Activated T-helper 2 cell treated with anti-CD3 and anti-CD28 coated beads, Interferon-gamma antibody, Interleukin-2, Interleukin-4, amounts not matched to agents 10 μg/mL and 5 μg/mL and 100 μg/mL, durations not matched to agents 14 hours and 24 hours and 36 hours (primary cell): ENCODE measurements at places on chromosomes 13 and 19.

GRCh38 chr13:83166550-83166949 is 715.7 kb downstream of the SLITRK1 start:
- H3K4me1 ChIP-seq: no peaks in the 10 kb centered on the region
- no peak overlapping the region for H3K27ac ChIP-seq
- H3K36me3 ChIP-seq: no peaks in the 10 kb centered on the region
- H3K4me3 ChIP-seq: no peak overlapping the region

DNA sequence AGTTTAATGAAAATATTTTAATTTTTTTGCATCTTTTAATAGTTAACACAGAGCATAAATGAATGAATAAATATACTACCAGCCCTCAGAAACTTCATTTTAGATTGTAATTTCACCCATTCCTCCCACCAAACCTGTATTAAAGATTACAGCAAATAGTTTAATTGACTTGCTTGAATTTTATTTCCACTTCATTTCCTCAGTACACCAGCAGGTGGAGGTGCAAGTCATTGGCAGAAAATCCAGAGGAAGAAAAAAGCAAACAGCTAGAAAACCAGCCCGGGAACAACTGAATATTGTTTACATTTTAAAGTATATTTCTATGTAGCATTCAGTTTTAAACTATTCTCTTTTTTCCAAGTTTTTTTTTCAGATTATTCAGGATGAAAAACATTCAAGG is 177.8 kb downstream of the OLFM4 start:
- H3K4me3 ChIP-seq: no peak overlapping the region
- no peak for DNase-seq
- H3K4me1 ChIP-seq: no peaks in the 10 kb centered on the region
- H3K36me3 ChIP-seq: no peaks in the 10 kb centered on the region

- no peaks in the 10 kb centered on the region for H3K36me3 ChIP-seq
- no peak overlapping the region for H3K27ac ChIP-seq
- no peaks in the 10 kb centered on the region for H3K27me3 ChIP-seq
Measured at GRCh38 chr13:33740134-33740538, 77.8 kb upstream of the RFC3 start.

DNA sequence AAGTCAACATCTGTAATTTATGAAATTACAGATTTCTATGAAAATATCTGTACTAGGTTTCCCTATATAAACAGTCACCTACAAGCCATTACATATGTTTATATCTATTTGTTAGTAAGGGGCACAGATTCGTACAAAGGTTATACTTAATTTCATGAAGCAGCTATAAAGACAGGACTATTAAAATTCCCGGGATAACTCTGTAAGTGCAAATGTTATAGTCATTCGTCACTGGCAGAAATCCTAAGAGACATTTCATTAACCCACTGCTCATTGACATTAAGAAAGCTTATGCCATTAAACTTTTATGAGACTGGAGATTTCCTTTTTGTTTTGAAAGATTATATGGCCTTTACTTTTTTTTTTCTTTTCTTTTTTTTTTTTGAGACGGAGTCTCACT is 122.9 kb downstream of the MYO16 start:
- H3K27me3 ChIP-seq: no peaks in the 10 kb centered on the region
- H3K36me3 ChIP-seq: no peaks in the 10 kb centered on the region
- DNase-seq: no peak
- H3K4me3 ChIP-seq: no peak overlapping the region
- no peaks in the 10 kb centered on the region for H3K4me1 ChIP-seq

DNA sequence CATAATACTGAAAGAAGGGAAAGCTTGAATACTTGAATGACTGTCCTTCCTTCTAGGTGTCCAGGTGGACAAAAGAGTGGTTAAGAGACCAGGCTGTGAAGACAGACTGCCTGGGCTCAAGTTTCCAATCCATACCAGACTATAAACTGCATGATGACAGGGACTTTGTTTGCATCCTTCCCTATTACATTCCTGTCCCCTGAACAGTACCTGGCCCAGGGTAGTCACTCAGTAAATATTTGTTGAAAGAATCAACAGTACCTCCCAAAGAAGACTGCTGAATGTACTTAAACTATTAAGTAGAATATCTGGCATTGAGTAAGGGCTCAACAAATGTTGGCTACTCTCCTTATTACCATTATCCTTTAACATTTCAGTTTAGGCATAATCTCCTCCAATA is 29.7 kb downstream of the MIPEP start:
- no peaks in the 10 kb centered on the region for H3K27me3 ChIP-seq
- no peaks in the 10 kb centered on the region for H3K36me3 ChIP-seq

DNA sequence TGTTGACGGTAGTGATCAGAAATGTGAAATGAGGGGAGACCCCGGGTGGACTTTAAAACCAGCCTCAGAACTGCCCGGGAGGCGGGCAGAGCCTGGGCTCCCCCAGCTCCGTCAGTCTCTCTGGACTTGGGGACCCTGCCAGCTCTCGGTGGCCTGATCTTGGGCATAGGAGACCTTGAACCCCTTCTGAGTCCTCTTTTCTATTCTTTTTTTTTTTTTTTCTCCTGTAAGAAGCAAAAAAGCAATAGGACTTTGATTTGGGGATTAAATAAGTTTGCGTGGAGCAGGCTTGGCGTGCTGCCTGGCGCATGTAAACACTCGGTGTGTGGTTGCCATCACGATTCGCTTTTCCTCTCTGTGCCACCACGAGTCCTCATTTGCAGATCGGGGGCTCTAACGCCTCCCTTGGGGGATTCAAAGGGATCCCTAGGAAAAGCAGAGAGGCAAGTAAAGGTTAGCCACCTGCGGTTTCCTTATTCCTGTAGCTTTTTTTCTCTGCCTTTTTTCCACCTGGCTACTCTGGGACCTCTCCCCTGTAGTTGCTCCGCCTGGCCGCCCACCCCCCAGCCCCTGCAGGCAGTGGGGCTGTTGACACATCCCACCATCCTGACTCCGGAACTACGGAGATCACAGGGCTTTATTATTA is 1.3 kb downstream of the SAFB start:
- no peaks in the 10 kb centered on the region for H3K27me3 ChIP-seq
- no peak for DNase-seq
- peaks cover 86% of the 10 kb centered on the region for H3K36me3 ChIP-seq
- peak overlapping the region; percentile 60 for H3K27ac ChIP-seq

DNA sequence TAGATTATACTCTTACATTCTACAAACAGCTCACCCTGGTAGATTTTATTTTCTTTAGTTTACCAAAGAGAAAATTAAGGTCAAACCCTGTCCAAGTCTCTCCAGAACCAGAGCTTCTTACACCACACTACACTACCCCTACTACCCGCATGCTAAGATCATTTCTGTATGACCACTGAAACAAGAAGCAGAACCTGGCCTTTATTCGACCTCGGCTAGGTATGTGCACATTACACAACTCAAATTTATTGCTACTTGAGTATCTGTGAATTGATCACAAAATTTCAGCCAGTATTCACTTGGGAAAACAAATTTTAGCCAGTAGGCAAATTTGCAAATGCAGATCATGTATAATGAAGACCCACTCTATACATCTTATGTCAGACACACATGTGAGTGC is 2437.0 kb downstream of the PCDH9 start:
- no peak overlapping the region for H3K4me3 ChIP-seq
- no peaks in the 10 kb centered on the region for H3K27me3 ChIP-seq
- H3K27ac ChIP-seq: no peak overlapping the region
- DNase-seq: no peak
- no peaks in the 10 kb centered on the region for H3K4me1 ChIP-seq

DNA sequence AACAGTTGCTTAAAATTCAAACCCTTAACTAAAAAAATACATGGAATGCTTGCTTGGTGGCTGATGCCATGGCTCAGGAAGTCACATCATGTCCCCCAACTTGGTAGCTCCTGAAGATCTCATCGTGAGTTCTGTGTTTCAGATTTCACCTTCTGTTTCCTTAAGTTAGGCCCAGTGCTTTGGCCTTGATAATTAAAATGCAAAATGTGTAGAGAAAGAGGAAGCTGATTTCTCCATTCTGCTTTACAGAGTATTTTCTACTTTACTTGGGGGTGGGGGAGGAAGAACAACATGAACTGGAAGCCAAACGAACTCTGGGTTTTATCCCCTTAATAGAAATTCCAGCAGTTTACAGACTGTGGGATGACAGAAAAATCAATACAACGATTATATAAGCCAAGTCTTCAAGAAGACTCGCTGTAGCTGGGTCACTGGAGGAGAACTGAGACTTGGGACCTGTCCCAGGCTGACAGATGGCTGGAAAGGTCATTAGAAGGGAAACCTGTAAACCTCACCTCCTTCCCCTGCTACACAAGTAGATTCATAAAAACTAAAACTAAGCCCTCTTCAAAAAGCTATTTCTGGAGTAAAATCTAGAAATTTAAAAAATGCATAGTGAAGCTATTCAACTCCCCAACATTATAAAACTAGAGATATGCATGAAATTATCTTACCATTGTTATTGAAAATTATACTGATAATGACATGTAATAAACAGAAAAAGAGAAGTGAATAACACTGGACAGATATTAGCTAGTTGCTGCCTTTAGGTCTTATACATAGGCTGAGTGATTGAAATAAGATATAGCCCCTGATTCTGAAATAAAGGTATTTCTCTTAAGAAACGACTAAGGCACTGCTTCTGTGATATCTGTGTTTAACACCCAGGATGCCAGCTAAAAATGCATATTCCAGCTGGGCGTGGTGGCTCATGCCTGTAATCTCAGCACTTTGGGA is 22.1 kb upstream of the GGACT start:
- no peak overlapping the region for H3K27ac ChIP-seq
- H3K4me1 ChIP-seq: peaks cover 28% of the 10 kb centered on the region
- no peak overlapping the region for H3K4me3 ChIP-seq
- no peak for DNase-seq
- H3K27me3 ChIP-seq: no peaks in the 10 kb centered on the region
- H3K36me3 ChIP-seq: peaks cover 47% of the 10 kb centered on the region

DNA sequence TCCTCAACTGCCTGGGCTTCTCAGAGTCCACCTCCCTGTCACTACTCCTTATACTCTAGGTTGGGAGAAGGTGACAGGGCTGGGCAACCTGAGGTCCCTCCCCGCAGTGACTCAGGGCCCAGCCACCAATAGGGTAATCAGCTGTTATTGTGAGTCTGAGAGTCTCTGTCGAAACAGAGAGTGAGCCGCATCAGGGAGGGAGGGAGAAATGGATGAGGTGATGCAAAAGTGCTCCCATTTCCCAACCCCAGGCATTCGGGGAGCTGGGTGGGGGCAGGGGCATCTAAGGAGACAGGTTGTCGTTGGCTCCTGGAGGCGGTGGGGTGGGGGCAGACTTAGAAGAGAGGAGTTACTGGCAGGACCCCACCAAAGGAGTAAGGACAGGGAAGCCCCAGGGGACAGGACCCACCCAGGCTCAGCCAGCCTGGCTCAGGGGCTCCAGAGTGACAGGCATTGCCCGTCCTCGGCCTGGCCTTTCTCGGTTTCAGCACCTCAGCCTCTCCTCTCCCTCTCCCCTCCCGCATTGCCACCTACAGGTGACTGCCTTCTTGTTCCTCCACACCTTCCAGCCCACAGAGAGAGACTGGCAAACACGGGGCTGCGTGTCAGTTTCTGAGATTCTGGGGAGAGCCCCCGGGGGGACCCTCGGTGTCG is at the start of gene DMKN:
TSS of gene DMKN (minus strand) at position 22 of the 654 bp plus-strand sequence. CDS start 174 bp downstream, outside the sequence.
- H3K36me3 ChIP-seq: no peaks in the 10 kb centered on the region
- H3K4me3 ChIP-seq: no peak within 1 kb of the TSS
- peaks cover 20% of the 10 kb centered on the region for H3K27me3 ChIP-seq
- DNase-seq: no peak

DNA sequence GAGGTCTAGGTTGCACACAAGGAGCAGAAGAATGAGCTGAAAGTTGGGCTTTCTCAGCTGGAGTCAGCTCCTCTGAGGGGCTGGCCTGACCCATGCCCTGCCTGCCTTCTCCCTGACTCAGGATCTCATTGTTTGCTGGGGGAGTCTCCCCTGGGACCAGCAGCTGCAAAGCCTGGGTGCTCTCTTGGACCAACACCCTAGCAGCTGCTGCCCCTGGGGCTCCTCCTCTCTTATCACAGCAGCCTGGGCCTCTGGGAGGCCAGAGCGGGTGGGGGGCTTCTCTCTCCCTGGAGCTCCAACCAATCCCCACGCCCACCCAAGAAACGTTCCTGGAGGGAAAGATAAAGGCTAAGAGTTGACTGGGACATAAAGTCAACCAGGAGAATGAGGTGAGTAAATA is 1.6 kb upstream of the FCGBP start:
- H3K4me3 ChIP-seq: no peak overlapping the region
- peaks cover 48% of the 10 kb centered on the region for H3K4me1 ChIP-seq
- peak overlapping the region; percentile 62 for H3K27ac ChIP-seq
- no peak for DNase-seq
- no peaks in the 10 kb centered on the region for H3K27me3 ChIP-seq

DNA sequence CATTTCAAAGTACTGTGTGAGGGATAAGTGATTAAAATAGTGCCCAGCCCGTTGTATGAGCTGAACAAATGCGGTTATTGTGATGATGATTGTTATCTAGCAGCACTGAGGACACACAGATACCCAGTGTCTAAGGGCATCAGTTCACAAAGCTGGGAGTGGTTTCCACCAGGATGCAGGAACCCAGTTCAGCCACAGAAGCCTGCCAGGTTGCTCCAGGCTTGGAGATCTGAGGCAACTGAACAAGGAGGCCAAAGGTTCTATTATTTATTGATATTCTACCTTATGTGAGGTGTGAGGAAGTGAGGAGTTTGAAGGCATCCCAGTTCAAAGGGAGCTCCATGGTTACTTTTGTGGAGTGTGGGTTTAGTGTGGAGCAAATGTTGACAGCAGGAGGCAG is 13.2 kb downstream of the DIAPH3 start:
- H3K27me3 ChIP-seq: no peaks in the 10 kb centered on the region
- H3K27ac ChIP-seq: no peak overlapping the region
- no peak overlapping the region for H3K4me3 ChIP-seq
- peaks cover 19% of the 10 kb centered on the region for H3K36me3 ChIP-seq
- peaks cover 31% of the 10 kb centered on the region for H3K4me1 ChIP-seq

DNA sequence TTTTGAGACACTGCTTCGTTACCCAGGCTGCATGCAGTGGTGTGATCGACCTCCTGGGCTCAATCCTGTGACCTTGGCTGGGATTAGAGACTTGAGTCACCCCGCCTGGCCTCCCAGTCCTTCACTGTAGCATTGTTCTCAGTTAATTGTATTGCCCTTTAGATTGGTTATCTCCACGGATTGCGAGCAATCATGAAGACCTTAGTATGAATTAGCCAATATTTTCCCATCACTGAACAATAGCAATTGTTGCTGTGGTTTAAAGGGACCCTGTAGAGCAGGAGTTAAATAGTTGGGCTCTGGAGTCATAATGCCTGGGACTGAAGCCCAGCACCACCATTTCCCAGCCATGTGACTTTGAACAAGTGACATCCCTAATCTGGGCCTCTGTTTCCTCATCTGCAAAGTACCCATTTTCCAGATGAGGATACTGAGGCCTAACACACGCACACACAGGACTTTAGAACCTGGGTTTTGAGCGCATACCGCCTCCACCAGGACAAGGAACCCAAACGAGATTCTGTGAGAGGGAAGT is 8.4 kb downstream of the PPP1R14A start:
- no peak for DNase-seq
- no peaks in the 10 kb centered on the region for H3K27me3 ChIP-seq
- H3K27ac ChIP-seq: no peak overlapping the region
- H3K36me3 ChIP-seq: peaks cover 14% of the 10 kb centered on the region
- no peak overlapping the region for H3K4me3 ChIP-seq

GRCh38 chr13:78632996-78633395 is 26.0 kb downstream of the OBI1 start:
- H3K27me3 ChIP-seq: no peaks in the 10 kb centered on the region
- no peak for DNase-seq
- peaks cover 4% of the 10 kb centered on the region for H3K4me1 ChIP-seq
- H3K4me3 ChIP-seq: no peak overlapping the region
- peaks cover 69% of the 10 kb centered on the region for H3K36me3 ChIP-seq

- peaks cover 3% of the 10 kb centered on the region for H3K27me3 ChIP-seq
- peak; percentile 17 for DNase-seq
- H3K27ac ChIP-seq: no peak overlapping the region
- no peaks in the 10 kb centered on the region for H3K36me3 ChIP-seq
- H3K4me1 ChIP-seq: peaks cover 18% of the 10 kb centered on the region
- no peak overlapping the region for H3K4me3 ChIP-seq
Measured at GRCh38 chr13:39263033-39263432, 224.8 kb downstream of the NHLRC3 start.
